ENCODE measurements at places on chromosomes 12 and 14.
A peak's percentile ranks its signal among the peaks of the same experiment; 100 is the strongest.

DNA sequence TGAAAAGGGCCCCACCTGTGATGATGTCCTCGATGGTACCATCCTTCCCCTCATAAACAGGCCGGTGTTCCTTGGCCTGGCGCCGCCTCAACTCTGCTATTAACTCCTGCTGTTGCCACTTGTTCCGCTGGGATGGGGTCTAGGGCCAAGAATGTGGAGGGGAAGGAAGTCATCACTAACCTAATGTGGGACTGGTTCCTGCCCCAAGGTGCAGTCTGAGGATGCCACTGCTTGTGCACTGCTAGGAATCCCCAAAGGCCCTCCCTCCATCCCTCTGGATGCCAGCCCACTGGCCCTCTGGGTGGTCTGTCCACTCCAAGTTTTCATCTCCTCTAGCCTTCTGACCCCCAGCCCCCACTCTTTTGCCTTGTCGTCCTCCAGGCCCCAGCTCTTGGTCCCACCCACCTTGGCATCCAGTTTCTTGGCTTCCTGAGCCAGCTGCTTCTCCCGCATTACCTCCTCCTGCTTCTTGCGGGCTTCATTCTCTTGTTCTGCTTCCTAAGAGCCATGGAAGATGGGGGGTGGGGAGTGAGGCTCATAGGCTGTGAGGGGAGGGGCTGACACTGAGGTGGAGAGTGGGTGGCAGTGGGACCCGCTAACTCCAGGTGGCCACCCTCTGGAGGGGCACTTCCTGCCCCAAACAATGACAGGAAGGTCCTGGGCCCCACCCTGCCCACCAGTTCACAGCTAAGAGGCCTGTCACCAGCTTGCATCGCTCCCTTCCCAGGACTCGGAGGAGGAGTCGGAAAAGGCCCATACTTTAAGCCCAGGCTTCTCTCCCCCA, 23.7 kb downstream of the PRPF40B start:
- no peak for DNase-seq

GRCh38 chr14:85122690-85123089, 407.3 kb upstream of the FLRT2 start:
- no peak for DNase-seq

- DNase-seq: no peak
These were observed at the start of gene PMEL for GRCh38 chr12:55965941-55966407. Gene PMEL (minus strand): TSS chr12:55966042. CDS start chr12:55966011, 31 bp downstream.

DNA sequence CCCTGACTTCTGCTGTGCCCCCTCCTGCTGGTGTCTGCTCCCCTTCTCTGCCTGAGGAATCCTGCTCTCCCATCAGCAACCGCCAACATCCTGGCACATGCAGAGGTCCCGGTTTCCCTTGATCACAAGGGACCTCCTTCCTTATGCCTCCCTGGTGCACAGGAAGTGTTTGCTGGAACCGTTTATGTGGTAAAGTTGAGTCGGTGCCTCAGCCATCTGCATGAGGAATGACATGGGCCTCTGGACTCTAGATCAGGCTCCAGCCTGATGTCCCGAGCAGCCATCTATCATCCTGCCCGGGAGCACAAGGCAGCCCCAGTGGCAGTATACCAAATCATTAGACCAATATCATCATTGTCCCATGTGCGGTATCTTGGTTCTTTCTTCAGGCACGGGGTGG, 90.4 kb downstream of the BORCS5 start:
- no peak for DNase-seq

DNA sequence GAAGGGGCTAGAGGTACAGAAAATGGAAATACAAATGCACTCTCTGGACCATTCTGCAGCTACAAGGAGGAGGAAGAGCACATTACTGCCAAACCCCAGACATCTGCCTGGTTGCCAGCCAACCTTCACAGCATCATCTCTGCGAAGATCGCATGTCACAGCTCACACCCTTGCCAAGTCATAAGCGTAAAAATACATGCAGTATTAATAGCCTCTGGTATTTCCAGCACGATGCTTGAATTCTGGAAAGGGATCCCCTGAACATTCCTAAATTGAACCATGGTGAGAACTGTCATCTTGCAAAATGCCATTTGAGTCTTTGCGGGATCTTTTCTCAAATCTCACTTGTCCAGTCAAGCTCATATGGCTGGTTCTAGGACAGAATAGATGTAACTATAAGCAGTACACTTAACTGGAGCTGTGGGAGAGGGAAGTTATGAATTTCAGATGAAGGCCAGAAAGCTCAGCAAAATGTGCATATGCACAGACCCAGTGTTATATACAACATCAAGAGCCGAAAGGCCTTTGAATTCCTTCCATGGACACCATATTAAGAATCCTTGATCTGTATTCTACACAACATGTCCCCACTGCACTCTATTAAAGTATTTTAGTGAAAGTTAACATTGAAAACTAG, 211.6 kb downstream of the DUSP6 start:
- DNase-seq: peak; percentile 28

DNA sequence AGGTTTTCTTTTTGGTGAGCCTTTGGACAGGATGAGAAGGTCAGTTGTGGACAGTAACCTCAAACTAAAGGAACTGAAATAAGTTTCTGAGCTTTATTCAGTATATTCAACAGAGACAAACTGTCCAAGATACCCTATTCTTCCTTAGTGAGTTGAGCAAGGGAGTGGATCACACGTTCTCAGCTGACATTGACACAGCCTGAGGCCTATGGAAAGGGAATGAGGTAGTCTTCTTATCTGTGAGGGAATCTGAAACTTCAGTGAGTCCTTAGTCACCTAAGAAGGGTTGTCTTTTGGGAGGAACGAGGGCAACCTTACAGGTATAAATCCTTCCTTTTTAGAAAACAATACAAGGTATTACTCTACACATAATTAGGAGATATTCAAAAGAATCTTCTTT, 5.0 kb upstream of the NUBPL start:
- DNase-seq: no peak

DNA sequence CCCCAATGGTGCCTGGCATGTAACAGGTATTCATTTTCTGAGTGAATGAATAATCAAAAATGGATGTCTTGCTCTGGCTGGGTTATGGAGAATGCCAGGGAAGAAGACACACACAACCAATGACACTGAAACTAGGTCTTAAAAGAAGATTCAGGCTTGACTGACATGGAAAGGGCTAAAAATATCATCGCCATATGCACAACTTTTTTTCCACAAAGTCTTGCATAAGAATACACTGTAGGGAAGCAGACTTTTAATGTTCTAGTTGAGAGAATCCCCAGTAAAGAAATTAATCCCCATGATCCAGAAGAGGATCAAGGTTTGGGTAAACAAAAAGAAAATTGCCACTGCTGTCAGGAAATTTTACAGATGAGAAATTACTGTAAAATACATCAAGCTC, 116.4 kb downstream of the SLC2A13 start:
- no peak for DNase-seq

GRCh38 chr12:32264961-32265360, 134.4 kb upstream of the FGD4 start:
- DNase-seq: no peak

- no peak for DNase-seq
These were observed 25.3 kb downstream of the C2CD5 start for GRCh38 chr12:22518998-22519397.

GRCh38 chr12:42935756-42936155, 346.2 kb upstream of the PRICKLE1 start:
- no peak for DNase-seq

DNA sequence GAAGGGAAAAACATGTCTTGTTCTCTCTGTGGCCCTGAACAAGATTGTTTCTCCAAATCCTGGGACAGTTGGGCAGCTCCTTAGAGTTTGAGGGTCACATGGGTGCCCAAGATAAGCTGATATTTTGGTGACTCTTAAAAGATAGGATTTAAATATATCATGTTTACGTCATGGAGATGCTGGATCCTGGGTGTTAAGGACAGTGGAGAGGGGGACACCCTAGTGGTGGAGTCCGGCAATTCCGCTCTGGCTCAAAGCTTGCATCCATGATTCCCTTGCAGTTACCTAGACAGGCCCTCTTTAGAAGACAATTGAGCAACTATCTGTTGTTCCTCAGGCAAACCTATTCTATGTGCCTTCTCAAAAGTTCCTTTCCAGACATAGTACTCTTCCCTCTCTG, 101.8 kb downstream of the CMKLR1 start:
- no peak for DNase-seq

DNA sequence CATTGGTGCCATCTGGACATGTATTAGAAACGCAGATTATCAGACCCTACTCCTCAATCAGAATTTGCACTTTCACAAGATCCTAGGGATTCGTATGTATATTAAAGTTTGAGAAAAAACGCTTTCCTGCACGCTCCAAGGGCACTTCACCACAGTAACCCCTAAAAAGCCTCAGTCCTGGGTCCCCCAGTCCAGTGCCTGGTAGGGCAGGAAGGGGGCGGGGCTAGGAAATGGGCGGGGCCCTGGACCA, 369 bp downstream of the DEPDC4 start:
- no peak for DNase-seq

DNA sequence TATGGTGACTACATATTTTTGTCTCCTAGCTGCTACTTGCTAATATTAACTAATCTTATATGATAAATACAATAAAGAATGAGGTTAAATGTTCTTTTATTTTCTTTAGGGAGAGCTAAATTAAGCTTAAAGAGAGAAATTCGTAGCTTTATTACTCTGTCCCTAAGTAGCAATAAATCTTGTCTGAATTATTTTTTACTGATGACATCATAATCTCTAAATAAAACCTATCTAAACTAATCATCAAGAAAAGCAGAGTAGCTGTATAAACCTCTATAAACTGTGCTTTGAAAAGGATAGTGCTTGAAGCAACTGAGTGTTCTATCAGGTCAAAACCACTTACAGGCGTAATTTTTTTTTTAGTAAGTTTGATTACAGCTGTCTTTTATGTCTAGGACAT, 42.5 kb downstream of the METTL25 start:
- no peak for DNase-seq

DNA sequence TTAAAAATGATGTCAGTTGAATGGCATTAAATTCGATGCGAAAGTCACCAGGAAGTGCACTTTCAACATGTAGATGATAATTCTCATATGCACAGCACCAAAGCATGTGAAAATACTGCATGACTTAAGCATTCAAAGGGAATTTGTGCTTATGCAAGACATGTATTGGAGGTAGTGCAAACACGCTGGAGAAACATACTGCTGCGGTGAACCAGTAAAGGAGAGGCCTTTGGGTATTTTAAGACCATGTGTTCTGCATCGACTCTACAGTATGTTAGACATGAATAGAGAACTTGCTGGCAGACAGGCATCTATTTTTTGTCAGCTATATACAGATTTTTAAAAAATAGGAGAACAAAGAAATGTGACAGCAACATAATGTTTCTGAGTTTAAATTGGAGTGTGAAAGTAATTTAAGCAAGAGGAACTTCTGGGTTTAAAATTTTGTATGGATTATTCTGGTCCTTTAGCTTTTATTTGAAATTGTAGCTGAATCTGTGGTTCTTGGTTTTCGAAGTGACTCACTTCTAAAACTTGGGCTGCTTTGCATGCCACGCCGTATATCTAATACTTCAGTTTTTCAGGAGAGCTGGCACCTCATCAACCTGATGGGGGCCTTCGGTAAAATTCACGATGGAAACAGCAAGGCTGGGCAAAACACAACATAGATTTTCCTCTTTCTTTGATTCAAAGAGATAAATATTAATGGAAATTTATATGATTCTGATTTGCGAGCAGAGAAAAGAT, 408.7 kb downstream of the APAF1 start:
- DNase-seq: no peak

DNA sequence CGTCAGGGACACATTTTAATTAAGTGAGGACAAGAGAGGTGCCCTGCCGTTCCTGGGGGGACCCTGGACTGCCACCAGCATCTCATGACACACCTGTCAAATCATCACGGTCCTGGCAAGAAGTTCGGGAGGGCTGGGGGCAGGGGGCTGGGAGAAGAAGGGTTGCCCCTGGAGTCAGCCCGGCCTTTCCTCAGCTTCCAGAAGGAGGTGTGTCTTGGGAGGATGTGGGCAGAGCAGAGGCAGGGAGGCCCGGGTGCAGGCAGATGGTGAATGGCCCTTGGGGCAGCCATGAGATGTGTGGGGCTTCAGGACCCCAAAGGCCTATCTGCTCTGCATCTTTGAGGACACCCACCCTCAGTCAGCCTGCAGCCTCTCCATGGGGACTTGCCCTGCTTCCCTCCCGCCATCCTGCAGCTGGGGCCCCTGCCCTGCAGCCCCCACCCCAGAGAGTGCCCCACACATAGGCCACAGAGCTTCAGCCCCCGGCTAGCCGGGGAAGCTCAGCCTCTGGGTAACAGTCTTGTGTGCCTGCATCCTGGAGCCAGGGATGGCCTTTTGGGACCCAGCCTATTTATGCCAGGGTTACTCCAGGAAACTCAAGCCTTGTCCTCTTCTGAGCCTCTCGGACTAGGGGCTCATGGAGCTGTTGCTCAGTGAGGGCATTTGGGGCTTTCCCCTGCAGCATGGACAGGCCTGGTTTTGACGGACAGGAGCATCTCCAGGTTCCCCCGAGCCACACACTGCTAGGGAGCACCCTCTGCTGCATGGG, 178.5 kb downstream of the KIF26A start:
- DNase-seq: no peak

DNA sequence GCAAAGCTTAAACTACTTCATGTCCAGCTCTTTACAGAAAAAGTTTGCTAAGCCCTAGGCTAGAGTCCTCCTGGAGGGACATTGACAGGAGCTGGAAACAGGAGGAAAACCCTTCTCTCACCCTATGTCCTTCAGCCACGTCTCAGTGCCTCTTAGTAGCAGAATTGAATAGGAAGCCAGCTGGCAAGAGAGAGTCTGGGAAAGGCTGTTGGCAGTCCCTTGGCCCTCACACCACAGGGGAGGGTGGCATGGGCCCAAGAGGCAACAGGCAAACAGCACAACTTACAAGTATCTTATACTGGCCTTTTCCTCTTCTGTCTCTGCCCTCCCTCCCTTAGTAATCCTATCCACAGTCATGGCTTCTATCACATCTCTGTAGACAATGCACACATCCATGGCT, 27.7 kb upstream of the DHRS2 start:
- DNase-seq: no peak

DNA sequence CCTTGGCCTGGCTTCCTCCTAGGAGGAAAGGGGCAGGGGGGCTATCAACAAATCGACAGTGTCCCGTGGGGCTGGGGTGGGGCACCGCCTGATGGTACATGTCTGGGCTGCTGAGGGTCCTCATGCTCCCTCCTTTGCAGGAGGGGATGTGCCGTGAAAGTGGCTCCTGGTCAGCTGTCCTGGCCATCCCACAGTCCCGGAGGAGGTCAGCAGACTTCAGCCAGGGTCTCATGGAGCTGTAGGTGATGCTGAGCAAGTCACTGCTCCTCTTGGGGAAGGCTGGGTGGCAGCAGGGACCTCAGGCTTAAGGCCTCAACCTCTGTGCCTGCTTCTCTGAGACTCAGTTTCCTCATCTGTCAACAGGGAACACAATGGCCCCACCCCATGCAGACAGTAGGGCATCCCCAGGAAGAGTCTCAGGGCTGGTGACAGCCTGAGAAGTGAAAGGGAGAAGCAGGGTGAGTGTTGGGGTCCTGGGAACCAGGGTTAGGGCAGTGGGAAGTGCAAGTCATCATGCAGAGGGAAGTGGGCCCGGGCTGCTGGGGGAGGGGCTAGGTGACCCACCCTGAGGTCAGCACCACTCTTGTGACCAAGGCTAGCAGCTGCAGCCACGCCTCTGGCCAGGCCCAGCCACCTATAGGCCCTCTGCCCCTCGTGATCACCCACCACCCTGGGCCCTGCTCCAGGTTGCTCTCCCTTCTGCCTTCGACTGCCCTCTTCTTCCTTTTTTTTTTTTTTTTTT, 4.4 kb upstream of the TNFAIP2 start:
- no peak for DNase-seq

Data from NCI-H2029 treated with DMSO at 0.1 percent for 48 hours (cell line).